Dorsolateral prefrontal cortex (tissue), 122 donors: ENCODE measurements at places on chromosomes 16 and 17.
A peak's percentile ranks its signal among the peaks of the same experiment; 100 is the strongest.

GRCh38 chr16:29784901-29785500, 5.5 kb upstream of the KIF22 start:
- DNase-seq: peak; percentile 59

DNA sequence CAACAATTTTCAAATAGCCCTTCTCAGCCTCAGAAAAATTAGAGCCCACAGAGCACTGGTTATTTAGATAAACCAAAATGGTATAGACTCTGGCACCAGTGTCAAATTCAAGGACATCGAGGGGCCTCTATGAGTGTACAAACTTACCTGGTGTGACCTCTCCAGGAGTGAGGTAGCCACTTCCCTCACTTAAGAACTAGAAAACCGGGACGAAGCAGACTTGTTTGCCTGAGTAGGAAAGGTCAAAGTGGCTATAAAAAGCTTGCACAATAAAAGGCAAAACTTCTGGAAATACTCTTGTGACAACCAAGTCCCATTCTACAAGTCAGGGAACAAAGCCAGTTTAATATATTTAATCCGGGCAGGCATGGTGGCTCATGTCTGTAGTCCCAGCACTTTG, 39.2 kb upstream of the PRSS54 start:
- no peak for DNase-seq

DNA sequence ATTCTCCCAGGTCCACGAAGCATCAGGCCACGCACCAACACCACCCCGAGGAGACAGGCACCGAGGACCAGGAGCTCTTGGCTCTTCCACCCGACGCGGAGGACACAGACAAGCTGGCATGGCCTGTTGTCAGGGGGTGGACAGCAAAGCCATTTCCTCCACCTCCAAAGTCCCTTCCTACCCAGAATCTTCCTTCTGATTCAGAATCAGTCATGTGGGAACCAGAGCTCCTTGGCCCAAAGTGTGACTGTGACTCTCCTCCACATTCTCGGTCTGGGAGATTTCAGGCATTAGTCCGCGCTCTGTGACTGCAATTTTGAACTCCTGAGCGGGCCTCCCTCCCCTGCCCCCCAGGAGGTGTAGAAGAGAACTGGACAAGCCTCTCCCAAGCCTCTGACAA, 9.2 kb downstream of the DNAH17 start:
- DNase-seq: no peak

DNA sequence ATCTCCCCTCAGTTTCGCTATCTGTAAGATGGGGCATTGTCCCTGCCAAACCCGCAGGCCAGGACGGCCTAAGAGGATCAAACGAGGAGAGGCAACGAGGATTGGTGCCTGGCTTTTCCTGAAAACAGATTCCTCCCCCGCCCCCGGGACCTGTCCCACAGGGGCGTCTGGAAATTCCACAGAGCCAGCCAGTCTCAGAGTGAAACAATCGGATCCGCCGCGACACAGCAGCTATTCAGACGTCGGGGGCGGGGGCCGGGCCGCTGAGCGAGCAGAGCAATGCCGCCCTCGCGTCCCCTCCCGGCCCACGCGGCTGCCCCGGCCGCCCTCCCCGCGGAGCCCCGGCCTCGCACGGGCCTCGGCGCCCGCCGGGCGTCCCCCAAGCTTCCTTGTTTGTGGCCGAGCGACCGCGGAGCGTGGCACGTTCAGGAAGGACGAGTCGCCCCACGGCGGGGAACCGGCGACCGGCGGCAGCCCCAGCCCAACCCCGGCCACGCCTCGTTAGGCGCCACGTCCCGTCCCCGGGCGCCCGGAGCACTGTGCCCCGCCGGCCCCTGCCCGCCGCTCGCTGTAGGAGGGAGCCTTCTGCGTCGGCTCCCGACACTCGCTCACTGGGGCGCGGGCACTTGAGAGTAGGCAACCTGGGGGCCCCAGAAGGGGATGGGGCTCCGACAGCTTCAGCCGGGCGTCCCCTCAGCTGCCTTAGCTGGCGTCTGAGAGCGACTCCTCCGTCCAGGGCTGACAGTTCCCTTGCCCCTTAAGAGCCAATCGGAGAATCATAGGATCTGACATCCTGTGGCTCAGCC, 29.6 kb upstream of the PHOSPHO1 start:
- DNase-seq: peak; percentile 49

- no peak for DNase-seq
Observed at GRCh38 chr17:49881054-49881402, 33.2 kb upstream of the TAC4 start.
